Progenitor cell of endocrine pancreas (in vitro differentiated cells): ENCODE measurements at places on chromosomes 1 and 21. TPM values are rescaled to one million over a fixed set of nuclear protein-coding genes. Genes with fewer than 3 reads are reported as not detected.

The CDCA8 gene
- total RNA-seq: 19.3 and 20.6 TPM in 2 replicates

The RGS18 gene
- total RNA-seq: not detected in 2 replicates

The CGN gene
- total RNA-seq: 127 and 128 TPM in 2 replicates

The RPTN gene
- not detected in 2 replicates for total RNA-seq

The DRAM2 gene
- total RNA-seq: 34.4 and 35.4 TPM in 2 replicates

The C1orf94 gene
- not detected in 2 replicates for total RNA-seq

The FGR gene
- not detected in 2 replicates for total RNA-seq

The CRP gene
- total RNA-seq: not detected in 2 replicates

The OR2T35 gene
- total RNA-seq: not detected in 2 replicates

The LYPD8 gene
- not detected in 2 replicates for total RNA-seq

The LRRC53 gene
- 0.07 TPM in 1 of 2 replicates, not detected in the other for total RNA-seq

The RGS8 gene
- 0.05 TPM in 1 of 2 replicates, not detected in the other for total RNA-seq

The OR10J1 gene
- total RNA-seq: not detected in 2 replicates

GRCh38 chr1:24491577-24492360, 10.9 kb upstream of the RCAN3 start:
- H3K4me1 ChIP-seq: peaks cover 1% of the 10 kb centered on the region
- no peak for DNase-seq
- H3K36me3 ChIP-seq: no peaks in the 10 kb centered on the region
- no peak overlapping the region for H3K4me3 ChIP-seq
- no peak overlapping the region for H3K27ac ChIP-seq

- peaks cover 4% of the 10 kb centered on the region for H3K36me3 ChIP-seq
- no peaks in the 10 kb centered on the region for H3K27me3 ChIP-seq
- no peak overlapping the region for H3K27ac ChIP-seq
- DNase-seq: no peak
- H3K4me1 ChIP-seq: peaks cover 4% of the 10 kb centered on the region
- no peak overlapping the region for H3K4me3 ChIP-seq
Observed at GRCh38 chr1:181014477-181015250, 8.0 kb downstream of the STX6 start.

- no peak for DNase-seq
- H3K4me1 ChIP-seq: peaks cover 18% of the 10 kb centered on the region
- H3K27me3 ChIP-seq: no peaks in the 10 kb centered on the region
- H3K4me3 ChIP-seq: peak overlapping the region; percentile 95
- H3K36me3 ChIP-seq: peaks cover 27% of the 10 kb centered on the region
Observed at GRCh38 chr1:112673592-112674439, 643 bp upstream of the MOV10 start.

DNA sequence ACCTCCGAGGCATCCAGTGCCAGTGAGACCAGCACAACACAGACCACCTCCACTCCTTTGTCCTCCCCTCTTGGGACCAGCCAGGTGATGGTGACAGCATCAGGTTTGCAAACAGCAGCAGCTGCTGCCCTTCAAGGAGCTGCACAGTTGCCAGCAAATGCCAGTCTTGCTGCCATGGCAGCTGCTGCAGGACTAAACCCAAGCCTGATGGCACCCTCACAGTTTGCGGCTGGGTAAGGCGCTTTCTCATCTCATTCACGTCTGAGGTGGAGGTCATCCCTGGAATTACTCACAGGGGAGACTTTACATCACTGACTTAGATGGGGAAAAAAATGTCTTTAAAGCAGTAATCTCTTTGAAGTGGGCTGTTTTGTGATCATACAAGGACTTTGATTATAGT, 106.3 kb downstream of the CD247 start:
- DNase-seq: no peak
- H3K27ac ChIP-seq: no peak overlapping the region
- H3K36me3 ChIP-seq: peaks cover 25% of the 10 kb centered on the region

DNA sequence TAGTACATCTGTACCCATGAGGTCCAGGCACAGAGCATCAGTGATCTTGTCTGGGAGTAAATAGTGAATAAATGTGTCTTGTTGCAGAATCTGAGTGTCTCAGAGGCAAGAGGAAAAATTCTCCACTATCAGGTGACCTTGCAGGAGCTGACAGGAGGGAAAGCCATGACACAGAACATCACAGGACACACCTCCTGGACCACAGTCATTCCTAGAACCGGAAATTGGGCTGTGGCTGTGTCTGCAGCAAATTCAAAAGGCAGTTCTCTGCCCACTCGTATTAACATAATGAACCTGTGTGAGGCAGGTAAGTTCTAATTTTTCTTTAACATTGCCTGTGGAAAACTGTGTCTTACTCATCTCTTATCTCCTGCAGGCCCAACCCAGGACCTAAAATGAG, 43.1 kb downstream of the IL12RB2 start:
- H3K4me3 ChIP-seq: no peak overlapping the region
- H3K27me3 ChIP-seq: no peaks in the 10 kb centered on the region
- H3K4me1 ChIP-seq: peaks cover 4% of the 10 kb centered on the region
- H3K27ac ChIP-seq: no peak overlapping the region
- DNase-seq: no peak

DNA sequence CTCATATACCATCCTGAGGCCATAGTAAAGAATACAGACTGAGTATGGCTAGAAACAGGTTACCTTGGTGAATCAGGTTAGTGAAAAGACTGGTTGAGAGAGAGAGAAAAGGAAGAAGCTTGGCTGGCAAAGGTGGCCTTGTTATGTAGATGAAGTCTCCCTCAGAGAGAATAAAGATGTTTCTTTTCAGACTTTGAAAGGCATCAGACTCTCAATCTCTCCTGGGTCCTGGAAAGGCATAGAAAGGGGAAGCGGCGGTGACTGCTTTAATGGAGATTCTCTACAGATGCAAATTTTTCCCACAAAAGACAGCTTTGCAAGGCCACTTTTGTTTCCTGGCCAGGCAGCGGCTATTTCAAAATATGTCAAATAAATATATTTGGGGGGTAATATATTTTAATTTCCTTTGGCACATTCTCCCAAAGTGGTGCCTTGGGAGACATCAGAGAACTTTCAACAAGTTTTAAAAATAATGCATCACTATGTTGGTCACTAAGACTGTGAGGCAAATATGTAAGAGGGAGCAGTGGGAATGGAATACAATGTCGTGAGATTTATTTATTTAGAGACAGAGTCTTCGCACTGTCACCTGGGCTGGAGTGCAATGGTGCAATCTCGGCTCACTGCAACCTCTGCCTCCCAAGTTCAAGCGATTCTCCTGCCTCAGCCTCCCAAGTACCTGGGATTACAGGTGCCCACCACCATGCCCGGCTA, 46.1 kb downstream of the NPHS2 start:
- peaks cover 2% of the 10 kb centered on the region for H3K36me3 ChIP-seq
- peaks cover 4% of the 10 kb centered on the region for H3K4me1 ChIP-seq
- peaks cover 3% of the 10 kb centered on the region for H3K27me3 ChIP-seq
- H3K27ac ChIP-seq: no peak overlapping the region
- no peak overlapping the region for H3K4me3 ChIP-seq
- no peak for DNase-seq

- no peaks in the 10 kb centered on the region for H3K27me3 ChIP-seq
- H3K36me3 ChIP-seq: no peaks in the 10 kb centered on the region
- no peak overlapping the region for H3K4me3 ChIP-seq
- no peaks in the 10 kb centered on the region for H3K4me1 ChIP-seq
Observed at GRCh38 chr1:208432346-208432745, 188.2 kb upstream of the PLXNA2 start.

- peaks cover 1% of the 10 kb centered on the region for H3K4me1 ChIP-seq
- H3K4me3 ChIP-seq: no peak overlapping the region
- peaks cover 8% of the 10 kb centered on the region for H3K27me3 ChIP-seq
Observed at GRCh38 chr1:65964123-65964522, 171.4 kb downstream of the PDE4B start.

- no peaks in the 10 kb centered on the region for H3K36me3 ChIP-seq
- no peak overlapping the region for H3K27ac ChIP-seq
- no peaks in the 10 kb centered on the region for H3K4me1 ChIP-seq
- no peak overlapping the region for H3K4me3 ChIP-seq
Observed at GRCh38 chr1:152328801-152329391, 3.9 kb upstream of the FLG start.

GRCh38 chr1:163922743-163923201, 601.0 kb downstream of the NUF2 start:
- H3K27me3 ChIP-seq: peaks cover 7% of the 10 kb centered on the region
- DNase-seq: no peak

DNA sequence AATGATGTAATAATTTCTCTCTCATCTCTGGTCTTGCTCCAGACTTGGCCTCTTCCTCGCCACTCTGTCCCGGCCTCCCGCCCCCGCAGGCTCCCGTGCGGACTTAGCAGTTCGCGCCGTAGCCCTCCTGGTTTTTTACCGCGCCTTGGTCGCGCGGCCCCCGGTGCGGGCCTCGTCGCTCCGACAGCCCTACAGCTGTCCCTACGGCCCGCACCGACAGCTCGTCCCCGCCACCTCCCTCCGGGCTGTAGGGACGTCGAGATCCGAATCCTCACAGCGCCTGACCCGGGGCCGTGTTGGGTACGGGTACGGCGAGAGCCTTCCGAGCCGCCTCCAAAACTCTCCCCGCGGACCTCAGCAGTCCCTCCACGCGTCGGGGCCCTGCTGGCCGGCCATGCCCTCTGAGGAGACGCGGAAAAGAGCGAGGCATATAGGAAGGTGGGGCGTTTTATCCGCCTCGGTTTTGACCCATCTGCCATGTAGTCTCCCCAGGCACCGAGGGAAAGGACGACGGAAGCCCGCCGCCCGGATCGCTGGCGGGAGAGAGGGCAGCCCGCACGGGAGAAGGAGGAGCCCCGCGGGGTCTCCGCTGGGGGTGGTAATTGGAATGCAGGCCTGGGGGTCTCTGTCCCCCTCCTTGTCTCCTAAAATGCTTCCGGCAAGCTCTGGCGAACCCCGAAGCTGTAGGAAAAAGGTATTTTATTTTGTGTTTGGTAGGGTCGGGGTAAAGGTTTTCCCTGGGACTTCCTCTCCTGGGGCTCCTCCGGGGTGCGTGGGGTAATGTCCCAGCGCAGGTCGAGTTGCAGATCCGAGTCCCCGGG, 3.3 kb downstream of the LHX4 start:
- no peak for DNase-seq
- H3K4me1 ChIP-seq: peaks cover 9% of the 10 kb centered on the region
- no peaks in the 10 kb centered on the region for H3K36me3 ChIP-seq
- H3K27ac ChIP-seq: no peak overlapping the region
- no peak overlapping the region for H3K4me3 ChIP-seq

GRCh38 chr1:9240914-9241820, 6.6 kb downstream of the H6PD start:
- H3K4me1 ChIP-seq: peaks cover 17% of the 10 kb centered on the region
- no peak overlapping the region for H3K27ac ChIP-seq
- DNase-seq: no peak

DNA sequence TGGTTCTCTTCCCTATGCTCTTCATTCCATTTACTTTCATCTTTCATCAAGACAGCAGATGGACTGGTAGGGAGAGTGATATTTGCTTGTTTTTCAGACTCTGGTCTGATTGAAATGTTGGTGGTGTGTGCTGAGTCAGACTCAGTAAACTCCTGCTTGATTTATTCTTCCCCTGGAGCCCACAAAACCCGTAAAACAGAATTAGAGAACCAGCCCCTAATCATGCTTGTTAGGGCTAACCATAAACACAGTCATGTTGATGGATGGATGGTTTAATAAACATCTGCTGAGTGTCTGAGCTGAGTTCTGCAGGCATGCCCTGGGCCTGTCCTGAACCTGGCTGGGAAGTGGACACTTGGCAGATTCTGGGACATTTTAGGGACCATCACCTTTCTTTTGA, 24.8 kb downstream of the NOS1AP start:
- no peak for DNase-seq
- H3K36me3 ChIP-seq: no peaks in the 10 kb centered on the region
- H3K27me3 ChIP-seq: no peaks in the 10 kb centered on the region
- no peak overlapping the region for H3K27ac ChIP-seq
- H3K4me3 ChIP-seq: no peak overlapping the region

GRCh38 chr21:31623664-31624063, 35.8 kb upstream of the SOD1 start:
- H3K36me3 ChIP-seq: no peaks in the 10 kb centered on the region
- H3K27ac ChIP-seq: no peak overlapping the region
- H3K4me3 ChIP-seq: no peak overlapping the region
- H3K4me1 ChIP-seq: no peaks in the 10 kb centered on the region
- DNase-seq: no peak

- no peak overlapping the region for H3K4me3 ChIP-seq
- no peak overlapping the region for H3K27ac ChIP-seq
- H3K4me1 ChIP-seq: peaks cover 7% of the 10 kb centered on the region
- DNase-seq: no peak
- H3K27me3 ChIP-seq: no peaks in the 10 kb centered on the region
Observed at GRCh38 chr1:214493126-214493796, 58.1 kb downstream of the PTPN14 start.

GRCh38 chr1:159831412-159832141, 4.9 kb downstream of the SLAMF8 start:
- H3K27me3 ChIP-seq: peaks cover 75% of the 10 kb centered on the region
- H3K36me3 ChIP-seq: no peaks in the 10 kb centered on the region
- H3K4me3 ChIP-seq: no peak overlapping the region
- no peak for DNase-seq
- no peak overlapping the region for H3K27ac ChIP-seq
- peaks cover 12% of the 10 kb centered on the region for H3K4me1 ChIP-seq

- H3K36me3 ChIP-seq: peaks cover 2% of the 10 kb centered on the region
- H3K27ac ChIP-seq: no peak overlapping the region
- H3K4me3 ChIP-seq: no peak overlapping the region
- no peak for DNase-seq
- H3K4me1 ChIP-seq: no peaks in the 10 kb centered on the region
- no peaks in the 10 kb centered on the region for H3K27me3 ChIP-seq
Observed at GRCh38 chr1:235831148-235831547, 35.6 kb downstream of the LYST start.

DNA sequence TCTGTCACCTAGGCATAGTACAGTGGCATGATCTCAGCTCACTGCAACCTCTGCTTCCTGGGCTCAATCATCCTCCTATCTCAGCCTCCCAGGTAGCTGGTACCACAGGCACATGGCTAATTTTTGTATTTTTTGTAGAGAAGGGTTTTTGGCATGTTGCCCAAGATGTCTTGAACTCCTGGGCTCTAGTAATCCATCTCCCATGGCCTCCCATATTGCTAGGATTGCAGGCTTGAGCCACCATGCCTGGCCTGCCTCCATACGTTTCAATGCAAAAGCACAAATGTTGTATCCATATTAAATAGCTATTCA, 17.6 kb upstream of the GBP3 start:
- no peaks in the 10 kb centered on the region for H3K36me3 ChIP-seq
- H3K4me3 ChIP-seq: no peak overlapping the region
- DNase-seq: no peak
- peaks cover 3% of the 10 kb centered on the region for H3K27me3 ChIP-seq
- no peaks in the 10 kb centered on the region for H3K4me1 ChIP-seq

DNA sequence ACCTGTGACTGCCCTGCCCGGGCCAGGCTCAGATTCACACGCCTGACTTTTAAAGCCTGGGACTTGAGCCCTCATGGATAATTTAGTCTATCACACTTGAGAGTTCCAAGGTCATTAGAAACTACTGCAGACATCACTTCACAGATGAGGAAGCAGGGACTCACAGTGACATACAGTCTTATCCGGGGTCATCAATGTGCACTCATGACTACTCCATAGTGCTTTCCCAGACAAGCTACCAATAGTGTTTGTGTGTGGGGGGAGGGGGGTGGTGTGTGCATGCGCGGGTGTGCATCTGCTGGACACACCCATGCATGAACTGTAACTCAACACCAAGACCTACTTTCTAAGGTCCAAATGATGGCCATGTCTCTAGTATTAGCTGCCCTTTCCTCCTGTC, 16.1 kb upstream of the SLC5A9 start:
- no peaks in the 10 kb centered on the region for H3K36me3 ChIP-seq
- no peak for DNase-seq
- no peak overlapping the region for H3K4me3 ChIP-seq
- H3K4me1 ChIP-seq: peaks cover 33% of the 10 kb centered on the region
- no peak overlapping the region for H3K27ac ChIP-seq
